A549 treated with GW870086 at 1 μM for 4 hours (cell line): ENCODE measurements at places on chromosomes 16 and 17. TPM values are rescaled to one million over a fixed set of nuclear protein-coding genes. Genes with fewer than 3 reads are reported as not detected.

Gene ATP1B2
- total RNA-seq = 0.12 to 0.42 TPM (median 0.26 TPM) in 5 replicates

Gene FBXW10B
- 2.4 to 4.2 TPM (median 3.1 TPM) in 5 replicates for total RNA-seq

Gene TP53TG3C
- total RNA-seq = 0.18 to 0.79 TPM (median 0.26 TPM) in 5 replicates

Gene TMEM238L
- total RNA-seq = not detected in 5 replicates

Gene C16orf89
- not detected in 5 replicates for total RNA-seq
